ENCODE measurements at places on chromosomes 16 and 17.

DNA sequence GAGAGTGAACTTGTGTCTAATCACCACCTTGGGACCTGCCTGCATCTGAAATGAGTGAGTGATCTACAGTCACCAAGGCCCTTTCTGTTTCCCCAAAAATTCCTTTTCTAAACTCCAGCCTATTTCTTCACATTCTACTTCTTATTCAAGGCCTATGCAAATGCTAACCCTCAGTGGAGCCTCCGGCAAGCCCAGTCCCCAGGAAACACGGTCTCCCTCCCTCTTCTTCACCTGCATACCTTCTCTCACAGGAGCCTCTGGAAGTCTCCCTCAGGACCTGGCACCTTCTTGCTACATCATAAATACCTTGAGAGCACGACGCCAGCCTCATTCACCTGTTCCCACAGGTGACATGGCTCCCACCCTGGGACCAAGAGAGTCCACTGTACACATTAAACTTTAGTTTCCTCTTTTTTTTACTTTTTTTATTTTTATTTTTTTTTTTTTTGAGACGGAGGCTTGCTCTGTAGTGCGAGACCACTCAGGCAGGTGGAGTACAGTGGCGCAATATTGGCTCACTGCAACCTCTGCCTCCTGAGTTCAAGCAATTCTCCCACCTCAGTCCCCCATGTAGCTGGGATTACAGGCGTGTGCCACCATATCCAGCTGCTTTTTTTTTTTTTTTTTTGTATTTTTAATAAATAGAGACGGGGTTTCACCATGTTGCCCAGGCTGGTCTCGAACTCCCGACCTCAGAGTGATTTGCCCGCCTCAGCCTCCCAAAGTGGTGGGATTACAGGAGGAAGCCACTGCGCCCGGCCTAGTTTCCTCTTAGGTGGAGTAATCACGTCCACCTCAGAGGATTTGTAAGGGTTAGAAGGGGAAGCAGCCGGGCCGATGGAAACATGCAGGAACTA is 97.3 kb downstream of the ANKRD11 start:
- no peak for DNase-seq

- DNase-seq, result no peak
These were observed 2.1 kb downstream of the ZNF764 start for GRCh38 chr16:30556125-30556473.

GRCh38 chr17:37802061-37802595 is 57.3 kb upstream of the HNF1B start:
- no peak for DNase-seq

DNA sequence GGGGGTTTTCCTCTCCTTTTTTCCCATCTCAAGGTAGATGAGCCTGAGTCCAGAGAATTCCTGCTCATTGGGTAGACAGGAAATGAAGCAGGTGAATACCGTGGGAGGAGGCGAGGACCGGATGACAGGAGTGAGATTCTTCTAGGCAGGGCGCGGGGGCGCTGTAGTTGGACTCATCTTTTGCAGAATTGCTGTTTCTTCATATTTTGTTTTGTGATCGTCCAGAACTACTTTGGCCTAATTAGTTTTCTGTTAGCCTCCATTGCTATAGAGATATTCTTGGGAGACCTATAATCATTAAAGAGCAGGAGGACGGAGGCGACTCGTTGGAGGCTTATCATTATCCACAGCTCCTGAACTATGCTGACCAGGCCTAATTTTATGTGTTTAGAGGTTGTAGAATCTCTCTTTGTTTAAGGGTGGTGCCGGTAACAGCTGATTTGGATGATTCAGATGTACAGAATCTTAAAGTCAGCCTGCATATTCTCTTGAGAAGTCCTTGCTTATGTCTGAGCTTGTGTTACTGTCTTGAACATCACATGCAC is 650 bp downstream of the ATP6V0A1 start:
- DNase-seq, result no peak

DNA sequence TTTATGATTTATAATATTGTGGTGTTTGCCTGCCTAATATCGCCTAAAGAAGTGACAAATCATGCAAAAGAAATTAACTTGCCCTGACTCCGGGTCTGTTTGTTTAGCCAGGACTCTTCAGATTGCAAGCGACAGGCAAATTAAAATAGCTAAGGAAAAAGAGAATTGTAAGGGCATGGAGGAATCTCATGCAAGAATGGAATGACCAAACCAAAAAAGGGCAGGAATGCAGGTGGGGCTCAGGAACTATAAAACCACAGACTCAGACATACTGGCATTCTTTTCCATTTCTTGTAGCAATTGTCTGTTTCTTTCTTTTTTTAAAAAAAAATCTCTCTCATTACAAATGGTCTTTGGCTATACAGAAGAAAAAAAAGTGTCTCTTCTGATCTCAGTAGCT is 188.1 kb upstream of the XYLT1 start:
- DNase-seq, result no peak

DNA sequence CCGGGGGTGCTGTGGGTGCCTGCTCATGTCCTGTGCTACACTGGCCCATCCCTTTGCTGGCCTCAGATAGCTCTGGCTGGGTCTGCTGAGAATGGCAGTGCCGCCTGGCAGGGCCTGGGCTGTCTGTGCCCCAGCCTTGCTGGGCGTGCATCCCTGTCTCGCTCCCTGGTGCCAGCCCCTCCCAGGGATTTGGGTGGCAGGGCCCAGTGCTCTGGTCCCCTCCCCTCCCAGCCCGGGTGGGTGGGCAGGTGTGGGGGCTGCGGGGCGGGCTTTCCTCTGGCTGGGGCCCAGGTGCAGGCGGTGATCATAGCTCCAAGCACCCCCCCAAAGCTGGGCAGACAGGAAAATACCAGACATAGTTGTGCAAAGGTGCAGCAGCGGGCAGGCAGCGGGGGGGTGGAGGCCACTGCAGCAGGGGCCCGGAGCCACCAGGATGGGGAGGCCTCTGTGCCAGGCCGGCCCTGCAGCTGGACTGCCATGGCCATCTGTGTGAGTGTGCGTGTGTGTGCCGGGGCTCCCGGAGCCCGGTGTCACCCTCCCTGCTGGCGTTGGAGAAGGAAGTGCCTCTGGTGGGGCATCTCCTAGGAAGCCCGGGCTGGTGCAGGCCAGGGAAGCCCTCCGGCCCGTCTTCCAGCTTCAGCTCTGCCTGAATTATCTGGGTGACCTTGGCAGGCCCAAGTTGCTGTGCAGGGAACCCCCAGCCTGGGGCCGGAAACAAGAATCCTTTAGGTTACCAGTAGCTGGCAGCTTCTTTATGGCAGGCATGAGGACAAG is 7.4 kb downstream of the GLIS2 start:
- DNase-seq, result no peak
